NCI-H1436 treated with DMSO at 0.1 percent for 48 hours (cell line): ENCODE measurements at places on chromosomes 4 and X.

DNA sequence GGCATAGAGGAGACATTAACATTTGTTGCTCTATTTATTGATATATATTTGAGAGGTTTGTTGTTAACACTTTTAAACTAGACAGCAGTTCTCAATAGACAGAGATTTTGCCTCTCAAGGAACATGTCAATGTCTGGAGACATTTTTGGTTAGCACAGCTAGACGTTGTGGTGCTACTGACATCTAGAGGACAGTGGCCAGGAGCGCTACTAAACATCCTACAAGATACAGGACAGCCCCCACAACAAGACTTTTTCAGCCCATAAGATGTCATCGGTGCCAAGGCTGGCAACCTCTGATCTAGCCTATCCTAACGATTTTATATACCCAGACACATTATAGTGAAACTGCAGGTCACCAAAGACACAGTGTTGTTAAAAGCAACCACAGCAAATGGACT is 18.4 kb upstream of the CTSO start:
- no peak for DNase-seq

DNA sequence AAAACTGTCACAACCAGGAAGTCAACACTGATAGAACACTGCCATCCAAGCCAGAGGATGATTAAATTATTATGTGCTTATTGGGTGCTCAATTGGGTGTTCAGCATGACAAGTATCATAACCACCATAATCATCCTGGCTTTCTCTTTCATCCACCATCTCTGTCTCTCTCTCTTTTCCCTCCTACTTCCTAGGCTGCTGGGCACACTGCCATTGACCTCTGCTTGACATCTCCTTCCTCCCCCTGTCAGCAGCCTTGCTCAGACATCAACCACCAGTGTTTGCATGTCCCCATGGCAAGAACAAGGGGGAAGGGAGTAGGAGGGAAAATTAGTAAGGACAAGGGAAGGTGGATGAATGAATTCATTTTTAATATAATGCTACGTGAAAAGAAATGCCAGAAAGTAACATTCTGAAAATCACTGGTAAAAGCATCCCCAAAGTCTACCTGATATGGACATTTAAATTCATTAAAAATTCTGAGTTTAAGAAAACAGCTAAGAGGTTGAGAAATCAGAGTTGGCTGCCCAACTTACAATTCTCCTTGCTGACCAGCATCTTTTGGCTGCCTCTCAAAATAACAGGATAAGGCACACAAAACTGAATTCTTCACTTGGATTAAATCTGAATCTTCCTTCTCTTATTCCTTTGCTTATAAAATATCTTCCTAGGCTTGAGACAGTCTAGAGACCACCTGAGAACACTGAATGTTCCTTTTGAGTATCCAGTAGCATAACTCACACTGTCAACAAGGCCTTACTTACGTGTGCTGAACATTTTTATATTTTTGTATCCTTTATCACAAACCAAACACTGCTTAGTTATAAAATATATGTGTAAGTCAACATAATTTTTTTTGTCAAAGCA is 48.5 kb downstream of the SNCA start:
- peak; percentile 47 for DNase-seq

DNA sequence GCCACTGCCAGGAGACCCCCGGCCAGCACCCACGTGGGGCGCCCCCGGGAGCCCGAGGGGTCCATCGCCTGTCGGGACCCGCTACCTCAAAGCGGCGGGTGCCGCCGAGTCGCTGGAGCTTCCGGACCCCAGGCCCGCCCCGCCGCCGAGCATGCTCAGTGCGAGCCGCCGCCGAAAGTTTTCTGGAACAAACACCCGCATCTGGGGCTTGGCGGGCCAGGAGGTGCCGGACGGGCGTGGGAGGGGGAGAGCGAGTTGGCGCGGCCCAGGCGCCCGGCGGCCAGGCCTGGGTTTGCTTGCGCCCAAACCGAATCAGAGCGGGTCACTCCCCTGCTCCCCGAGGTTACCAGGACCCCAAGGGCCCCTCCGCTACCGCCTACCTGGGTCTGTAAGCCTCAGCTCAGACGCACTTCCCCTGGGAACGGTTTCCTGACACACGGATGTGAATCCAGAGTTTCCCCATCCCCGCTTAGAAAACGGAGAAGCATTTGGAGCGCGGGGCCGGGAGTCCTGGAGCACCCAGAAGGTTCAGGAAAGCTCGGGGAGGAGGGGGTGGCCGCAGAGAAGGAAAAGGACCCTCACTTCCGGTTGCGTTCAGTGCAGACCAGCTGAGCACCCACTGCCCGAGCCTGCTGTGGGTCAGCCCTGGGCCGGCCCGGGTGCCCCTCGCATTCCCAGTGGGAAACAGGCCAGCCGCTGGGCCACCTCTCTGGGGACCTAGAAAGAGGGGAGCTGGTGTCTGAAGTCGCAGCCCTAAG is at the start of gene EVC2:
EVC2 (minus strand) TSS at position 111 of the 758 bp plus-strand sequence; CDS start at position 65, 46 bp downstream.
- DNase-seq = no peak

GRCh38 chrX:72143609-72143907 is 11.8 kb upstream of the RTL5 start:
- DNase-seq = no peak

- no peak for DNase-seq
Observed at GRCh38 chrX:18026166-18026565, 165.1 kb upstream of the RAI2 start.

DNA sequence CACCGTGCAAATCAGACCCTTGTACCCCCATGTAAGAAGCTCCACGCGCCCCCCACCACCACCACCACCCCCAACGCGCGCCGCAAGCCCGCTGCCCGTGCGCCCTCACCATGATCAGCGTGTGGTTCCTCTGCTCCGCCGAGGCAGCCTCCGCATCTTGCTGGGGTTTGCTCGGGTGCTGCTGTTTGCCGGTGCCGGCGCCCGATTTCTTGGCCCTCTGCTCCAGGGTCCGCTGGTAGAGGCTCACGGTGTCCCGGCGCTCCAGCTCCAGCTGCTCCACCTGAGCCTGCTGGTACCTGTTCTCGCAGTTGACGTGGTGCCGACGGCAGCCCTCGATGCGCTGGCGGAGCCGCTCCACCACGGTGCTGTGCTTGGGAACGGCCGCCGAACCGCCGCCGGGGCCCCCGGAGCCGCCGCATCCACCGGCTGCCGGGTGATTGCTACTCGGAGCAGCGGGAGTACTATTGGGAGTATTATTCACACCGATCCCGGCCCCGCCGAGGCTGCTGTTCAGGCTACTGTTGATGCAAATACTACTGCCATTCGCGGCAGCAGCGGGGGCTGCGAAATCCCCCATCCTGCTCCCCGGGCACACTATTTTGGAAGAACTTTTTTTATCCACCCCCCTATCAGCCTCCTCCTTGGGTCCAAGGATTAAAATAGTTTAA is 1.1 kb downstream of the MAML3 start:
- no peak for DNase-seq

DNA sequence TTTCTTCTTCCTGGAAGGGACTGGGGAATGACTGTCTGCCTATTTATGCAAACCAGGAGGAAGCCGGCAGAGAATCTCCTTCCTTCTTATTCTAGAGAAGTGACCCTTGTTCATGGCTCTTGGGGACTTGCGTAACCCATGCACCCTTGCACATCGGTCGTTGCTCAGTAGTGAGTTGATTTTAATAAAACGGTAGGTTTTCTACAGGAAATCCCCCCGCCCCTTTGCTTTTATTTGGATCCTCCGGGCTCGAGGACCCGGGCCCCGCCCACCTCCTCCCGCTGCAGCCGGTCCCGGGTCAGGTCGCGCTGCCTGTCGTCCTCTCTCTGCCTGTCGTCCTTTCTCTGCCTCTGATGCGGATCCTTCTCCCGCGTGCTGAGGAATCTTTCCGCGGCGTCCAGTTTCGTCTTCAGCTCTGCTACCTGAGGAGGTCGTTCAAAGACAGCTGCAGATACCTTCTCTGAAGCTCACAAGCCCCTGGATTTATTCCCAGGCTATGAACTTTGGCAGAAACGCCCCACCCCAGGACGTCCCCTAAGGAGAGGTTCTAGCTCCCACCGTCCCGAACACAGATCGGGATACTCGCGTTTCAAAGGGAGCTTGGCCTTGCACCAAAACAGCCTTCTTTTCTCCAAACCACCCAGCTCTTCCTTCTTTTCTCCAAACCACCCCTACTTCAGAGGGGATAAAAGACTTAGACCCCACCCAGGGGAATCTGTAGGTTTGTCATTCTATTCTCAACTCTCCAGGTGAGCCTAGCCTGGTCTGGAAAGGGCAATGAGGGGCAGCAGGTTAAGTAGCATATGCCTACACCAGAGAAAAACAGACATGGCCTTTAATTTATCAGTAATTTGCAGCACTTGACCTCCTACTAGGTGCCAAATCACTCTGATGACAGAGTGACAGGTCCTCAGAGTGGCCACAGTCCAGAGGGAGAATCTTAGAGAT is 7.0 kb downstream of the TNIP3 start:
- DNase-seq = no peak

DNA sequence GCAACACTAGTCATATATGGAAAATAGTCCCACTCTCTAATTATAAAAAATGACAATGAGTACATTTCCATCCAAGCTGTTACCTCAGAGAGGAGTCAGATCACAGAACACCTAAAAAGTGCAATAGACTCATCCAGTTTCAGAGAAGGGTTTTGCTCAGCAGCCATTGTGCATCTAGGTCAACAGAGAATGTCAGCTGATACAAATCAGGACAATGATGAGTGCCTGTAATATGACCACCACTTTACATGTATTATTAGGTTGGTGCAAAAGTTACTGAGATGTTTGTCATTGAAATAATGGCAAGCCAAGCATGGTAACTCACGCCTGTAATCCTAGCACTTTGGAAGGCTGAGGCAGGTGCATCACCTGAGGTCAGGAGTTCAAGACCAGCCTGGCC is 164.1 kb upstream of the TTC29 start:
- no peak for DNase-seq

- no peak for DNase-seq
Observed at GRCh38 chr4:74947798-74948197, 14.9 kb downstream of the PARM1 start.

GRCh38 chr4:3479358-3480101 is 16.4 kb downstream of the DOK7 start:
- no peak for DNase-seq

GRCh38 chr4:171170671-171171070 is 642.5 kb upstream of the GALNTL6 start:
- no peak for DNase-seq

- no peak for DNase-seq
Observed at GRCh38 chr4:89863533-89863932, 26.6 kb upstream of the SNCA start.

- no peak for DNase-seq
Observed at GRCh38 chrX:13142891-13143290, 98.5 kb upstream of the FAM9C start.

DNA sequence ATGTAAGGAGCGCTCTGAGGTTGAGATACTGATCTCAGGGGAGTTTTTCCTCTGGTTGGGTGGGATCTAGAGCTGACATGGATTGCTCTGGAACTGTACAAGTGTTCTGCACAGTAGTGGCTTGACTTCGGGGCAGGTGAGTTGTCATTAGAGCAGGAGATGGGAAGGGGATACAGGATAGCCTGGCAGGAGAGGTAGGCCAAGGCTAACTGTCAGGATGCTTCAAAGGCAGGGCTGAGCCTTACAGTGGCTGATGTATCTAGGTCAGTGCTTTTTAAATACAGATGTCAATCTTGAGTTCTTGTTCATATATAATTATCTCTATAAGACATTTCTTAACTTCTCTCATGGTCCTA is 43.5 kb upstream of the RELL1 start:
- DNase-seq = no peak

GRCh38 chrX:39508300-39508692 is 589.5 kb downstream of the BCOR start:
- DNase-seq = no peak

- DNase-seq = no peak
Observed at GRCh38 chr4:122305853-122306252, 73.0 kb upstream of the ADAD1 start.

DNA sequence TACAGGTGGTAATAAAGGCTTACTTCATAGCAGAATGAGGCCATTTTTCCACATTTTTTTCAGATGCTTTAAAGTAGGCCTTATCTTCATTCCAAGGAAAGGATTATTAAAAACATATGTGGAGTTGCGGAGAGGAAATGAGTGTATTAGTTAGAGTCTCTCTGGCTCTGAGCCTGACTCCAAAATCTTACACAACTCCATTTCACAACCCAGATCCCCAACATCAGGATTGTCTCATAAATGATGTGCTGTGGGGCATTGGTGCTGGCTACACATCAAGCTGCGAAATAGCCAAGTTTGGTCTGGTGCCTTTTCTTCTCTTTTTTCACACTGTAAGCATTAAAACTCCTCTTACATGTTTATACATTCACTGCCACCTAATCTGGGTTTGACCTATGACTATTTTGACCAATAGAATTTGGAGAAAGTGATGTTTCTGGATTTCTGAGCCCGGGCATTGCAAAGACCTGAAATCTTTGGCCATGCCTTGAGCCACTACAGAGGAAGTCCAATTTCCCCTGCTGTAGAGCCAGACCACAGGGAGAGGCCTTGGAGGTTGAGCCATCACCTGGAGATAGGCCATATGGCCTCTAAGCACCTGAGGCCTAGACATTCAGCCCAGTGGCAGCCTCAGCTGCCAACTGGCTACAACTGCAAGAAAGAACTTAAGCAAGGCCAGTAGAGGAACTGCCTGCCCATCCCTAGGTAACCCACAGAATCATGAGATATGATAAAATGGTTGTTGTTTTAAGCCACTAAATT is 16.7 kb upstream of the SOD3 start:
- DNase-seq = no peak
